ENCODE measurements at places on chromosomes 16 and 17.

- no peak for DNase-seq
Observed at GRCh38 chr16:75868636-75869632, 142.6 kb upstream of the CPHXL start.

GRCh38 chr17:34720760-34721159 is 141.4 kb downstream of the TMEM132E start:
- DNase-seq: no peak

DNA sequence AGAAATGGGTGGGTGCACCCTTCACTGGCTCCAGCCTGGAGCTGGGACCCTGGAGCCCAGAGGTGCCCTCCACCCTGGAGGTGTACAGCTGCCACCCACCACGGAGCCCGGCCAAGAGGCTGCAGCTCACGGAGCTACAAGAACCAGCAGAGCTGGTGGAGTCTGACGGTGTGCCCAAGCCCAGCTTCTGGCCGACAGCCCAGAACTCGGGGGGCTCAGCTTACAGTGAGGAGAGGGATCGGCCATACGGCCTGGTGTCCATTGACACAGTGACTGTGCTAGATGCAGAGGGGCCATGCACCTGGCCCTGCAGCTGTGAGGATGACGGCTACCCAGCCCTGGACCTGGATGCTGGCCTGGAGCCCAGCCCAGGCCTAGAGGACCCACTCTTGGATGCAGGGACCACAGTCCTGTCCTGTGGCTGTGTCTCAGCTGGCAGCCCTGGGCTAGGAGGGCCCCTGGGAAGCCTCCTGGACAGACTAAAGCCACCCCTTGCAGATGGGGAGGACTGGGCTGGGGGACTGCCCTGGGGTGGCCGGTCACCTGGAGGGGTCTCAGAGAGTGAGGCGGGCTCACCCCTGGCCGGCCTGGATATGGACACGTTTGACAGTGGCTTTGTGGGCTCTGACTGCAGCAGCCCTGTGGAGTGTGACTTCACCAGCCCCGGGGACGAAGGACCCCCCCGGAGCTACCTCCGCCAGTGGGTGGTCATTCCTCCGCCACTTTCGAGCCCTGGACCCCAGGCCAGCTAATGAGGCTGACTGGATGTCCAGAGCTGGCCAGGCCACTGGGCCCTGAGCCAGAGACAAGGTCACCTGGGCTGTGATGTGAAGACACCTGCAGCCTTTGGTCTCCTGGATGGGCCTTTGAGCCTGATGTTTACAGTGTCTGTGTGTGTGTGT is 46.8 kb downstream of the IL21R start:
- DNase-seq: no peak

DNA sequence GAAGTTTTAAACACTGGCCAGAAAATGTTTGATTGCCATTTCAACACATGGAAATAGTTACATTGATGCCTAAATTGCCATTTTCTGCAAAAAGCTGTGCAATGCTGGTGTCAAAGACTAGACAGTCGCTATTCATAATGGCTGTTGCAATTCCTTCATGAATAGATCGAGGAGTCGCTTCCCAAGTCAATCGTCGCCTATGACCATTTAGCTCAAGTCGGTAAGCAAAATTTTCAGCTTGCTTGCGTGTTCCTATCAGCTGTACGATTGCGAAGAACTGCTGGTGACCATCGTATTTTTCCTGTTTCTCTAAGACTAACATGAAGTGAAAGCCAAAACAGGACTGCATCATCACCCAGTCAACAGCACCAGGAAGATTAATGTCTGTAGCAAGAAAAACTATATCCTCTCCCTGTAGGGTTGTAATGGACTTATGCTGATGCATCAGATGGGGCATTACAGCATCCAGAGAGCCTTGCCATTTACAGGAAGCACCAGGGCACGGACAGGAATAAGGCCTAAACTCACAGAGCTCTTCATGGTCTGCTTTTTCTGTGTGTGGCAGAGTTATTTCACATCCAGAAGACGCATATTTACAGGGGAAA is 23.6 kb downstream of the SIAH1 start:
- no peak for DNase-seq

GRCh38 chr17:58680038-58680369 is 11.8 kb downstream of the TEX14 start:
- no peak for DNase-seq

DNA sequence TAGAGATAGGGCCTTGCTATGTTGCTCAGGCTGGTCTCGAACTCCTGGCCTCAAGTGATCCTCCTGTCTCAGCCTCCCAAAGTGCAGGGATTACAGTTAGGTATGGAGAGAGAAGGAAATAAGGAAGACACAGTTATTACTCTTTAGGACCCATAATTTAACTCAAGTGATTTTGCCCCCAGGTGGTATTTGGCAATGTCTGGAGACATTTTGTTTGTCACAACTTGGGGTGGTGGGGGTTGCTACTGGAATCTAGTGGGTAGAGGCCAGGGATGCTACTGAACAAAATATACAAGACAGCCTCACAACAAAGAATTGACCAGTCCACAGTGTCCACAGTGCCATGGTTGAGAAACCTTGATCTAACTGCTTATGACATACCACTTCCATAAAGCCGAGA is 64.1 kb downstream of the PRKCB start:
- DNase-seq: no peak

DNA sequence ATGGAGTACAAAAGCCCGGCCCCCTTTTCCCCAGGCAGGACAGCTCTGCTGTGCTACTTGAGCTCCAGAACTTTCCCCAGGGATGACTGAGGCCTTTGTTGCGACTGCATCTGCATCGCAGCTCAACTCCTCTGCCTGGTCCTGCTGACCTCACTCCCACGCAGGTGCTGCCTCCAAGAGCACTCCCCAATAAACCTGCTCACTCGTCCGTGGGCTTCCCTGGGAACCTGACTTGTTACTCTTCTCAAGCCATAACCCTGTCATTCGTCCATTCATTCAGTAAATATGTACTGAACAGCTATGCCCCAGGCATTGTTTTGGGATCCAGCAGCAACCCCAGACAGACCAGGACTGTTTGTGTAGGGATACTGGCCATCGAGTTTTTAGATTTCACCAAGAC is 11.6 kb upstream of the RMI2 start:
- DNase-seq: no peak

DNA sequence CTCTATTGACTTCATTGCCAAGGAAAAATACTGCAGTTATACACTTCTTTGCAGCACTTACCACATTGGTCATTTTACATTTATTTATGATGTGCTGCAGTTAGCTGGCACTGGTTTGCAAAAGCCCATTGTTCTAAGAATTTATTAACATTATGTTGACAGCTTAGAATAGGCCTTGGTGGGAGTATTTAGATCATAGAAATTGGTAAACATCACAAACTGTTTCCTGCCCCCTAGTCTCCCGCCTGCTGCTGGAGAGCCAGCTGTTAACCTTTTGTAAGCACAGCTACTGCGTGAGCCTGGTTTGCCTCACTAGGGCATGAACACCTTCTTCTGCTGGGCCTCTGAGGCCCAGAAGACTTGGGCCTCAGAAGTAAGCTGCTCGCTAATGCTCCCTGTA is 651.4 kb upstream of the GOT2 start:
- no peak for DNase-seq

DNA sequence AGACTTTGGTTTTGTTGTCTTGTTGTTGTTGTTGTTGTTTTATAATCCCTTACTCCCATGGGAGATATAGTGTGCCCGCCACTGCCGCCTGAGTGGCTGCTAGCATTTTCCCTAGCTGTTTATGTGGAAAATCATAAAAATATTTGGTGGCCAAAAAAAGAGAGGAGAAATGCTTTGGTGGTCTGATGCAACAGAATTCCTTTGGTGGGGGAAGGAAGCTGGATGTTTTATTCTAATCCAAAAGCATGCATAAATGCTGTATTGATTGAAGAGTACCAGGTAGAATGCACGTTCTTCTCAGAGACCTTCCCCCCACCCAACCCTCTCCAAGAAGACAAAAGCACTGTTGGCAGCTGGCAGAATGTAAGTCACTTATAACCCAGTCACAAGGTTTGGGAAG is 93.2 kb downstream of the C17orf67 start:
- DNase-seq: no peak

GRCh38 chr17:29359777-29360176 is 30.4 kb upstream of the TAOK1 start:
- no peak for DNase-seq

GRCh38 chr17:59810894-59811153 is 81.9 kb downstream of the TUBD1 start:
- no peak for DNase-seq

DNA sequence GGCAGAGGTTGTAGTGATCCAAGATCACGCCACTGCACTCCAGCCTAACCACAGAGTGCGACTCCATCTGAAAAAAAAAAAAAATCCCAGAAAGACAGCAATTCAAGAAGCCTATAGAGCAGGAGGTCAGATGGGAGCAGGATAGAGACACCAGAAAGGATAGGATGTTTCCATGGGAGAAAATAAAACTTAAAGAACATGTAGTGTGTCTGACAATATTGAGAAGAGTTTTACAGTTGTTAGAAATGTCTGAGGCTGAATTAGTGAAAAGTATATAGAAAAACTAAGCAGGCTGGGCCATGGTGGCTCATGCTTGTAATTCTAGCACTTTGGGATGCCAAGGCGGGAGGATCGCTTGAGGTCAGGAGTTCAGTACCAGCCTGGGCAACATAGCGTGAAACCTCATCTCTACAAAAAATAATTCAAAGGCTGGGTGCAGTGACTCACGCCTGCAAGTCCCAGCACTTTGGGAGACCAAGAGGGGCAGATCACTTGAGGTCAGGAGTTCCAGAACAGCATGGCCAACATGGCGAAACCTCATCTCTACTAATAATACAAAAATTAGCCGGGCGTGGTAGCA is 15.3 kb upstream of the TRIM37 start:
- DNase-seq: no peak

DNA sequence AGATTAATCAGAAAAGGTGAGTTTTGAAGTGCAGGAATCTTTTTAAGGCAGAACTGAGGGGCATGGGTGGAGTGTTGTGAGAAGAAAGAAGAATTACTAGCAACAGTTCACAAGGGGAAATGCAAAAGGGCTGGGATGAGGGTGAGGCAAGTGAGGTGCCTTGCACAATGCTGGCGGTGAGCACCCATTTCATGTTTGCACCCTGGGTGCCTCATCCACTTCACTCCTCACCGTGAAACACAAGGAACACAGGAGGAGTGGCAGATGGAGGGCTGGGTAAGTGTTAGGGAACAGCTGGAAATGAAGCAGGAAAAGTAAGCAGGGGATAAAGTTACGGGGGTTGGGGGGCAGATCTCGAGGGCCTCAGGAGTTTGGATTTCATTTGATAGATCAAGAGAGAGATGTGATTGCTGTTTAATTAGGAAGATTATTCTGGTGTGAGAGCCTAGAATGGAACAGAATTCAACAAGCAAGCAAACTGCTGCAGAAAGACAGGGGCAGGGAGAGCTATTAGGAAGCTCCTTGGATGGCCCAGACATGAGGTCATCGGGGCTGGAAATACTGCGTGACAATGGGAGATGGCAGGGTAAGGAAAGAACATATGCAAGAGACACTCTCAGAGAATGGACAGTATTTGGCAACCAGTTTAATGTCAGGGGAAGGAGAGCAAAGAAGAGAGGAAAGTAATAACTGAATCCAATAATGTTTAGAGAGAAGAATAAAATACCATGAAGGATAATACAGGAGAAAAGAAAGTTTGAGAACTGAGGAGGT is 8.3 kb upstream of the HEATR6 start:
- DNase-seq: peak; percentile 35

DNA sequence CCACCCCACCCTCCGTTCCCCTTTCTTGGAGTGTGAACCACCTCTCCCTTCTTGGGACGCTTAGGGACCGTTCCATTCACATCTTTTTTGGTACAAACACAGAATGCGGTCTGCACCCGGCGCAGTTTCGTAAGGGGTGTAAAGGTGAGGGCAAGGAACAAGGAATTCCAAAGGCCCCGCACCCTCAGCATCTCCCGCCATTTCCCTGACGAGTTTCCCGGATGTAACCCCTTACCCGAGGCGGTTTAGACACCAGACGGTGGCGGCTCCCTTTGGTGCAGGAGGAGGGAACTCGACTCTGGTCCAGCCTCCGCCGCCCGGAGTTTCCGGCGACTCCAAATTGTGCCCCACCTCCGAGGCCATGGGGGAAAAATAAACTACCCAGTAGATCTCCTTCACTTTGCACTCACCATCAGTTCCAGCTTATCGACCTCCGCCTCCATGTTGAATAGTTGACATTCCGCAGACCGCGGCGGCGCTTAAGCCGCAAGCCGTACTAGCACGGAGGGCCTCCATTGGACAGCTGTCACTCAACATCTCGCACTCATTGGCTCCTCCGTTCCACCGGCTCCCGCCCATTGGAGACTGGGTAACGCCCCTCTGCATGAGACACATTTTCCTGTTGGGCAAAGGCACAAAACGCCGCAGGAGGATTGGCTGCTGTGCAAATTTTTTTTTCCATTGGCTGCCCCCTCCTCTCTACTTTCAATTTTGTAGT is at the start of gene SKA2:
SKA2 (minus strand) TSS at position 466 of the 718 bp plus-strand sequence; CDS start at position 443, 23 bp downstream.
- DNase-seq: peak; percentile 100

DNA sequence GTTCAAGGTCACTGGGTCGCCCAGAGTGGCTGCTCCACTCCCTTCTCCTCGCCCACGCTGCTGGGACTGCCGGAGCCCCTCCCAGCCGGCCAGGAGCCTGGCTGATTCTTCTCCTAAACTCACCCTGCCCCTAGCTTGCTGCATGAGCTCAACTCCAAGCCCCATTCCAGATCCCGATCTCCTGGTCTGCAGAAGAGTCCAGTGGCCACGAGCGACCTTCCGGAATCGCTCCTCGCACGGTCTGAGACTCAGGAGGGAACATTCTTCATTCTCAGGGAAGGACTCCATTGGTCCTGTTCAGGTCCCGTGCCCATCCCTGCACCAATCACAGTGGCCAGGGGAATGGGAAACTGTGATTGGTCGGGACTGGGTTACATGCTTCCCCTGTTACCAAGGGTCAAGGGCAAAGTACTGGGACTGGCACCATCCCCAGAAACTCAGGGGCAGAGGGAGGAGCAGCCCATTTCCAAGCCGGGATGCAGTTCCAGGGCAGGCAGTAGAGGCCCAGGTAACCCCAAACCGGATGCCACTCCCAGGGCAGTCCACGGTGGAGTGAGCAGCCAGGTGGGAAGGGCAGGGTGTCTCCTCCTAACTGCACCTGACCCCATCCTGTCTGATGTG is 24.5 kb upstream of the CIBAR2 start:
- no peak for DNase-seq

DNA sequence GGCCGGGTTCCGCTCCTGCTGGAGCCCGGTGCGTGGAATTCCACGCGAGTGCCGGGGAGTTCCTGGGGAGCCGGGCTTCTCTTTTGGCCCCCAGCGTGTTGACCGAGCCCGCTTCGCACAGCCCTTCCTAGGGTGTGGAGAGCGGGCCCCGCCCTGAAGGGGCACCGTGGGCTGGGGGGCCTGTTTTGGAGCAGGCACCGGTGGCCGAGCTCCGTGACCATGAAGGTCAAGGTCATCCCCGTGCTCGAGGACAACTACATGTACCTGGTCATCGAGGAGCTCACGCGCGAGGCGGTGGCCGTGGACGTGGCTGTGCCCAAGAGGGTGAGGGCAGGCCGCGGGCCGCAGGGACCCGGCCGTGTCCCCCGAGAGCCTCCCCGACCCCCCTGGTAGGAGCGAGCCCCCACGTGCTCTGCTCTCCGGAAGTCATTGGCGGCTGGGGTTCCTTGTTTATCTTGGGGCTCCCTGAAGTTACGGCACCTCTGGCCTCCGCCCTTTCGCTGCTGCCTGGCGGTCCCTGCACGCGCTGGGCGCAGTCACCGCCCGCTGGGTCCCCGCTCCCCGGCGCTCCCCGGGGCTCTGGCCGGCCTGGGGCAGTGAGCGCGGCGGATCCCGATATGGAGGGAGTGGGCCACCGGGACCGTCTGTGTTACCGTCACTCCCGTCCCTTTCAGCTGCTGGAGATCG is 528 bp downstream of the HAGHL start:
- DNase-seq: no peak

GRCh38 chr16:68889508-68890150 is 46.3 kb downstream of the TANGO6 start:
- no peak for DNase-seq

GRCh38 chr17:73072219-73072962 is 20.1 kb downstream of the SLC39A11 start:
- DNase-seq: no peak
